ENCODE measurements at places on chromosomes 3 and 15.

DNA sequence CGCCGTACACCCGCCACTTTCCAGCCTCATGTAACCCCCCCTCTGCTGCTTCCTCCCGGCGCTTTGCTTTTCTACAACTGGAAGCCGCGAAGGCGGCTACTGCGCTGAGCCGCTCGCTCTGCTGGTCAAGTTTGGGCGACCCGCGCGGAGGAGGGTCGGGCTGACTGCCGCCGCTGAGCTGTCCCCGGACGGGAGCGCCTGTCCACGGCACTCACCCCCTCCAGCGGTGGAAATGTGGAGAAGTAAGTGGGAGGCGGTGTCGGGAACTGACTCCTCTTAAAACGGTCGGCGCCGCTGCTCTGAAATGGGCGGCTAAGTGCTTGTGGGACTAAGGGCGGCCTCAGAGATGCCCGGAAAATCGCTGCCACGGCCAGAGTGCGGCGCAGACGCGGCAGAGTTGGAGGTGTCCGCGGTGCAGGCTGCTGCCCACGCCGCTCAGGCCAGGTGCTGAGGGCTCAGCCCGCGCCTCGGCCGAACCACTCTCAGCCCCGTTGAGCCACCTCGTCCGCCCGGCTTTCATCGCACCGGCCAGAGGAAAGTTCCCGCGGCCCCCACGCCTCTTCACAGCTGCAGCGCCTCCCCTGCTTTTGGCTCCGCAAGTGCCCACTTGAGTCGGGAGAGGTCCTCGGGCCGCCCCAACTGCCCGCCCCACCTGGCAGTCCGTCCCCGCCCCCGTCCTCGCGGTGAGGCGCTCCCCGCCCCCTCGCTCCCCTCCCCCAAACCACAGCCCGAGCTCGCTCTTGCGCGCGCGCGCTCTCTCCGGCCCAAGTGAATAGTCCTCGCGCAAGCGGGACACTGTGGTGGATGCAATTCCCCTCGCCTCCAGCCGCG, at the start of gene EPHA6:
TSS of gene EPHA6 (plus strand) at position 775 of the 831 bp plus-strand sequence.
- DNase-seq, result no peak

GRCh38 chr3:70180664-70181063, 131.8 kb downstream of the MDFIC2 start:
- no peak for DNase-seq

GRCh38 chr3:175020101-175020500, 161.0 kb downstream of the NAALADL2 start:
- DNase-seq, result no peak

- DNase-seq, result peak; percentile 2
These were observed 1602.1 kb downstream of the SI start for GRCh38 chr3:163476179-163476578.

DNA sequence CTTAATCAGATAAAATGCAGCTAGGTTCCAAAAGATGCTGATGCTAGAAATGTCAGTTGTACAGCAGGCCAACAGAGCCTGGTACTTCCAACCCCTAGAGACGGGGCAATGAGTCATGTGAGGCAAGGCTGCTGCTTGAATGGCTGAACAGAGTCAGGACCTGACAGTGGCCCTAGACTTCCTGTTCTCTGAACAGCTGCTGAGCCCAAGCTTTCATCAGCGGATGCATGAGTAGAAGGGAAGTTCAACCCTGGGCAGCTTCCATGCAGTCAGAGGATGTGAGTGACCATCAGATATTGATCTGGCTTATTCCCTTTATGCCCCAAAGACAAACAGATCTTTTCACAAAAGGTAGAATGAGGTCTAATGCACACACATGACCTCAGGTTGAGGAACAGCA, 282.9 kb upstream of the COL8A1 start:
- no peak for DNase-seq

DNA sequence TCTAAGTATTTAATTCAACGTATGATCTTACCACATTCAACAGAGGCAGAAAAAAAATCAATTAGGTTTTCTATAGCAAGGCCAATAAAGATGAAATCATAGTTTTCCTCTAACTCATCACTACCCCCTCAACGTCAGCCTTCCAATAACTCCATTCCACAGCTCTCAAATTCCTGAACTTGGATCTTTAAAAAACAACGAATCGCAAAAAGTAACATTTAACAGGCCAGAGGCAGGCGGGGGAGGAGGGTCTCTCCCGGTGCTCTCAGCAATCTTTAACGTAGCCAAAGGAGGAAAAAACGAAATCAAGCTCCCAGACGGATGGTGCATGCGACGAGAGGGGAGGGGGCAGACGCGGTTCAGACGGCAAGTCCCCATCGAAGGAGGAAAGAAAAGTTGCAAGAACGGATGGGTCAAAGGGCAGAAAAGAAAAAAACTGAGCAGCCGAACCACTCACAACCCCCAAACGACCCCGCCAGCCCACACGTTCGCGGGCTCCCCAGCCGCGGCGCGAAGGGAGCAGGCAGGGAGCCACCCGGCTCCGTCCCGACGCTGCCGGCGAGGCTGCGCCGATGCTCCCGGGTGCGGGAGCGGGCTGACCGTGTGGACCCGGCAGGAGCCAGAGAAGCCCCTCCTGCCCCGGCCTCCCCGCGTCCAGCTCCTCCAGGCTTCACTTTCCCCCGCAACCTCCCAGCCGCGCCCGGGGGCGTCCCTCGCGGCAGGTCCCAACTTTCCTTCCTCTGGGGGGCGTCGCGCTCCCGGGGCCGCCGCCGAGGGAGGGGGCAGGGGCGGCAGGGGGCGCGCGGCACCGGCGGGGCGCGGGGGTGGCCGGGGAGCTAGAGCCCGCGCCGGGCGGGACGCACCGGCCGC, 703 bp downstream of the PEAK1 start:
- DNase-seq, result peak; percentile 18

DNA sequence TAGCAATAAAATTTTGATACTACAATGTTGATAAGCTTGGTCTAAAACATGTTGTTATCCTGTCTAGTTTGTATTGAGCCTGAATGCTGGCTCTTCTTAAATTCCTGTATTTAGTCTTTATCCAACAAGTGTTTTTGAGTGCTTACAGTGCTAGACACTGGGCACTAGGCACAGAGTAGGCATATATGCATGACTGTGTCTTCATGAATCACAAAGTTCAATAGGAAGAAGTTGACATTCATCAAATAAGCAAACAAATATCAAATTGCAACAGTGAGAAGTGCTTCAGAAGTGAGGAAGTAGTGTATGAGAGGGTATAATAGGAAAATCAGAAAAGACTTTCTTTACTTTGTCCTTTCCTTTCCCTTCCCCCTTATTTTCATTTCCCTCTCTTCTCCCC, 6.8 kb downstream of the CD96 start:
- DNase-seq, result no peak

DNA sequence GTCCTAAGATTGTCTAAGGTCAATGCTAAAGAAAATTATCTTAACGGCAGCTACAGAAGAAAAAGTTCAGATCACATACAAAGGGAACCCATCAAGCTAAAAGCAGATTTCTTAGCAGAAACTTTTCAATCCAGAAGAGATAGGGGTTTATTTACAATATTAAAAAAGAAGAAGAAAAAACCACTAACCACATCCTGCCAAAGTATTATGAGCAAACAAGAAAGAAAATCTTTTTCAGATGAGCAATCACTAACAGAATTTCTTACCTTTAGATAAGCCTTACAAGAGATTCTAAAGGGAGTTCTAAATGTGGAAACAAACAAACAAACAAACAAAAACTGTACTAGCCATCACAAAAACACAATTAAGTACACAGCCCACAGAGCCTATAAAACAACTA, 1015.8 kb upstream of the EPHA6 start:
- no peak for DNase-seq

DNA sequence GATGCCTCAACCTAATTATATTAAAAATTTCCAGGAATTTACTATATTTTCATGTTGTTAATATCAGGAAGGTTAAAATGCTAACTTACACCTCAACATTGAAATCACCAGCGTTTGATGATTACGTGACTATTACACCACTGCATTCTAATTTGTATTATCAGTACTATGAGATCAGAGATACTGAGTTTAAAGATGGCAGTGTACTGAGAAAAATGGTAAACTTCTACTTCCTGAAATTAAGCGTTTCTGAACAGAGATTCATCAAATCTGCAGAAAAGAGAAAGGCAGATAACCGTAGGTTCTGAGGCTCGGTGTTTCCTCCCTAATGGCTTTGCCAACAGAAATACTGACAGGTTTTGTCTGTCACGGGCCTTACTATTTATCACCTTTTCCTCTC, 69.9 kb downstream of the CRTC3 start:
- DNase-seq, result no peak

- DNase-seq, result no peak
These were observed 256.8 kb upstream of the SGO1 start for GRCh38 chr3:20442846-20443245.

DNA sequence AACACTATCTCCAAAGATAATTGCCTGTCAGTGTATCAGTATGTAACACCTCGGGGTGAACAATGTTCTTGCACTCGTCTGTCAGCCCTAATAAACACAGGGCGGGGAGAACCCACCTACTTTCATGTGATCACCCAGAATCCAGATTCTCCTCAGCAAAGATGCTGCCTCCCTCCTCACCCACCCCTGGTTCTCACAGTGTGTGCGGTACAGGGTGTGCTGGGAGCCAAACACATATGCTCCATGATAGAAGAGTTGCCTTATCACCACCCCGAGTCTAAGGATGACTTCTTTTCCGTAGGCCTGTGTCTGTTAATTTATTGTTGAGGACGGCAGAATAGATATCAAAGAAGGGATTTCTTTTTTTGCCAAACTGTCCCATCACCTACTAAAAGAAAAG, 206.1 kb downstream of the TLE3 start:
- DNase-seq, result no peak

- peak; percentile 78 for DNase-seq
These were observed at the start of gene SLC9C1 for GRCh38 chr3:112293368-112294321. TSS of gene SLC9C1 (minus strand) at chr3:112294216. CDS start at chr3:112286791, 7,425 bp downstream.

DNA sequence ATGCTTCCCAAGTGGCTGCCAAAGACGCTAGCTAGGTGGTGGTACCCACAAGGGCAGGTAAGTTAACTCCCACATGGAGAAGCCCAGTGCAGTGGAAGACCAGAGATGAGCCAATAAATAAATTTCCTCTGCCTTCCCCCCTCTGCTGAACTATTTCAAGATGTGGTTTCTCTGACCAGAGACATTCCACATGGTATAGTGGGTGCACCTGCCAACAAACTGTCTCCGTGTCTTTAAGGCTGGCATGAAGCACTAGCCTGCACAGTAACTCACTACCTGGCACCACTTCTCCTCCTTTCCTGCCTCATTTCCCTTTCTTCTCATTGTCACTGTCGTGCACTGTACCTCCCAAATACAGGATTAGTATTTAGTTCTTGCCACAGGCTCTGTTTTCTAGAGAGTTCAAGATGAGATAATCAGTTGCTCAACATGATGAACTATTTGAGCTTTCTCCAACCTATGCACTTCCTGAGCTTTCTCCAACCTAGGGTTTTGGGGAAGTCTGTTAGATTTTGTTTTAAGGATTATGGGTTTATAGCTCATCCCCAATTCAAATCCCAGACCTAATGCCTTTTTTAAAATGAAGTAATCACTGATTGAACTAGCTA, 8.4 kb upstream of the CRTAP start:
- no peak for DNase-seq

DNA sequence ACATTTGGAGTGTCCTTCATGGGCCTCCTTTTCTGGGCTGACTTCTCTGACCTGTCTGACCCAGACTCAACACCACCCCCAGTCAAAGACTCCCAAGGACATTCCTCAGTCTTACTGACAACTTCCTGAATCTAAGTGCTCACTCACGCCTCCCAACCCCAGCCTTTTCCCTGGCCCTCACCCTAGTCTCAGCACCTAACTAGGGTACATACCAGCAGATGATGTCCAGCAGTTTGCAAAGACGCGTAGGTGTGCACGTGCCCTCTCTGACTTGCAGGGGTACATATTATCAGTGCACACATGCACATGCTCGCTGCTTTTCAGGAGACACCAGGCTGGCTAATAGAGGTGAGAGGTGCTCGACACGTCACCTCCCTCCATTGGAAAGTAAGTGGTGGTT, 38.7 kb upstream of the SLCO2A1 start:
- no peak for DNase-seq

- peak; percentile 83 for DNase-seq
These were observed 69.6 kb downstream of the ASB7 start for GRCh38 chr15:100671858-100672543.

GRCh38 chr15:88635318-88635717, 3.5 kb upstream of the ISG20 start:
- DNase-seq, result no peak

GRCh38 chr15:83283138-83283812, 1.2 kb downstream of the BNC1 start:
- no peak for DNase-seq

DNA sequence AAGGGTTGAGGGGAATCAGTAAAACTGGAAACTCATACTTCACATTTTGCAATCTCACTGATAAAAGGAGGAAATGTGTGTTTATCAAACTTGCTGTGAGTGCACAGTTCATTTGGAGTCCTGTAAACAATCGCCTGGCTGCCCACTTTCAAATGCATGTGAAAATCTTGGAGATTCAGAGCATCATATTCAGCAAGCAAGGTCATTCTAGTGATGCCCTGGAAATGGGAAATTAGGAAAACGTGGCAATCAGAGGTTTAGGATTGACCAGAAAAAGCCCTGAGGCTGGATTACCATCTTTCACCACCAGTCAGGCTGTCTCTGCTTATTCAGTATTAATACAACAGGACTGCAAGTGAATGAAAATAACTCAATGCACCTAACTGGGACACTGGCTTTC, 23.9 kb downstream of the DPH6 start:
- DNase-seq, result no peak

DNA sequence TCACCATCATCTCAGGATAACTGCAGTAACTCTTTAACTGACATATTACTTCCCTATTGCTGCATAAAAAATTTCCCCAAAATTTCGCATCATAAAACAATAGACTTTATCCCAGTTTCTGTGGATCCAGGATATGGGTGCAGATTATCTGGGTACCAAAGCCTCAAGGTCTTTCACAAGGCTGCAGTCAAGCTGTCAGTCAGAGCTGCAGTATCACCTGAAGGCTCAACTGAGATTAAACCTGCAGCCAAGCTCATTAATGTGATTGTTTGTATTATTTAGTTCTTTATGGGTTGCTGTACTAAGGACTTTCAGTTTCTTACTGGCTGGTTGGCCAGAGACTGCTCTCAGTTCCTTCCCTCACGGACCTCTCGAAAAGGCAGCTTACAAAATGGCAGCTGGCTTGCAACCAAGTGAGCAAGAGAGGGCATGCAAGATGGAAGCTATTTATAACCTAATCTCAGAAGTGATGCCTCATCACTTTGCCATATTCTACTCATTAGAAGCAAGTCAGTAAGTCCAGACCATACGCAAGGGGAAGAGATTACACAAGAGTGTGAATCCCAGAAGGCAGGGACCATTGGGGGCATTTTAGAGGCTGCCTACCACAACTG, 54.9 kb downstream of the DCUN1D1 start:
- DNase-seq, result no peak

DNA sequence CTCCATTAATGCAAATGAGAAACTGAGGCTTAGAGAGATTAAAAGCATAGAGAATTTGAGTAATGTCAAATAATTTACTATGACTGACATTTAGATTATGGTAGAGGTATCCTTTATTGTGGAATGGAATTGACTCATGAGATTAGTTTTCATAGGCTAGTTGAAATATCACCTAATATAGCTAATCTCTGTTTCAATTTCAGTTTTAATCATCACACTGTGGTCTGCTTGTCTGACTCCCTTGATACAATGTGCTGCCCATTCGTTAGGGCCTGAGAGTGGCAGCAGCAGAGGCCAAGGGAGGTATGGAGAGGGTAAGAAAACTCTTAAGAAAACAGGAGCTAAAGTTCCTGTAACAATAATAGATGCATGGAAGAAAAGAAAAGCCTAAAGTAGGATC, 13.2 kb upstream of the ZBTB20 start:
- DNase-seq, result no peak

All from SW480 (cell line).